ENCODE measurements at places on chromosomes 7 and 10. TPM values are rescaled to one million over a fixed set of nuclear protein-coding genes. Genes with fewer than 3 reads are reported as not detected.

- H3K4me1 ChIP-seq = no peaks in the 10 kb centered on the region
- no peak overlapping the region for H3K27ac ChIP-seq
- no peak overlapping the region for H3K4me3 ChIP-seq
- no peaks in the 10 kb centered on the region for H3K36me3 ChIP-seq
- H3K27me3 ChIP-seq = no peaks in the 10 kb centered on the region
Measured at GRCh38 chr7:82323806-82324205, 119.8 kb downstream of the CACNA2D1 start.

DNA sequence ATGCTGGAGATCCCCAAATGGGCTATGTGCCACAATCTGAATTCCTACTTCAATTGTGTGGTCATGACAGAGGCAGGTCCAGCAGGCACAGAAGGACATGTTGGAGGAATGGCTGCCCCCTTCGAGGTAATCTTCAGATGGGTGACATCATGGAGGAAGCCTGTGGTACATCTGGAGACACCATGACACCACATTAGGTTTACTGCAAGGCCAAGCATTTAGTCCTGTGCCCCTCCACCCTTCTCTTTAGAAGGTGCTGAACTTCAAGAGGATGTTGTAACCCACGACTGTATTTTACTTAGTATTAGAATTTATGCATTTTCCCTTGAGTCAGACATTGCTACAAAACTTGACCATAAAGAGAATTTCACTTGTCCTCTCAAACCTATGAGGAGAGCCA, 75.1 kb upstream of the DDC start:
- no peaks in the 10 kb centered on the region for H3K36me3 ChIP-seq
- H3K4me1 ChIP-seq = no peaks in the 10 kb centered on the region
- DNase-seq = no peak
- no peaks in the 10 kb centered on the region for H3K27me3 ChIP-seq
- no peak overlapping the region for H3K4me3 ChIP-seq

- peak overlapping the region; percentile 8 for H3K27ac ChIP-seq
- H3K4me3 ChIP-seq = peak overlapping the region; percentile 38
- H3K36me3 ChIP-seq = no peaks in the 10 kb centered on the region
- no peaks in the 10 kb centered on the region for H3K27me3 ChIP-seq
- H3K4me1 ChIP-seq = no peaks in the 10 kb centered on the region
- DNase-seq = no peak
Measured at GRCh38 chr7:129169171-129169671, 19.2 kb upstream of the SMO start.

DNA sequence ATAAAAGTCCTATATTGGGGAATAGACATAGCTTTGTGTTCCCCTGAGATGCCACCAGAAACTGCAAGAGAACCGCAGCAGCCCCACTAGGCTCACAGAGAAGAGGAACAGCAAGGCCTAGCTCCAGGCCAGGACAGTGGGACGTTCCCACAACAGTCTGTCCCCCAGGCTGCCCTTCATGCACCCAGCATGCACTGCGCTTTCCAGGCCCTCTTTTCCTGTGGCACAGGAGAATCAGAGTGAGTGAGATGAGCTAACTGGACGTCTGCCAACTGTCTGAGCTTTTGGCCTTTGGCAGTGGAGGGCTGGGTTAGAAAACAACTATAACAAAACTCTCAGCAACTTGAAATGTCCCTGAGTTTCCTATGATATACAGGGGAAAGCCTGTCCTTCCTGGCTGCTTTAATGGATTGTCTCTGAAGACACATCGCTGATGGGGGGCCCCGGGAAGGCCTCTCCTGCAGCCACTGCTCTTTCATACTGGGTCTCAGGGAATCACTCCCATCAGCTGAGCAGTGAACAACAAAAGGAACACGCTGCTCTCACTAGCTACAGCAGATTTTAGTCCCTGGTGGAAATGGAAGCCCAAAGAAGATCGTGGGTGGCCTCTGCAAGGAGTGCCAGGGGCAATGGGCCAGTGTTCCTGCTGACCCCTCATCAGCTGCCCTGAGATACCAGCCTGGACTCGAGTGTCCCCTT, 53.5 kb downstream of the PODXL start:
- H3K27me3 ChIP-seq = no peaks in the 10 kb centered on the region
- peak overlapping the region; percentile 72 for H3K27ac ChIP-seq
- peaks cover 7% of the 10 kb centered on the region for H3K4me1 ChIP-seq
- H3K36me3 ChIP-seq = no peaks in the 10 kb centered on the region
- no peak for DNase-seq

DNA sequence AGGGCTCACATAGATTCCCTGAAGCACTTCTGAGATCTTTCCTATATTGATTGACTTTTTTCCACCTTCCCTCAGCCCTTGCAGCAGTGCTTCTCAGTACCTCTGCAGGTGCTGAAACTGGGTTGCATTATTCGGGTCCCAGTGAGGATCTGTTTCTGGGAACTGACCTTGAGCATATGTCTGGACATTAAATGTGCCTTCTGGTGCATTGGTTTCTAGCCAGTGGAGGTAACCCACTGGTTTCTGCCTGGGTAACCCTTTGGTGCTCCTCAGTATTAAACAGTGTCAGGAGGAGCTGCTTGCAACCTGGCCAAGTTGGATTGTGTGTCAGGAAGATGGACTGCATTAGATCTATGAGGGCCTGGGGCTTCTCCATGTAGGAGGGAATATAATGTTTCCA, 213.3 kb upstream of the KCND2 start:
- H3K4me1 ChIP-seq = no peaks in the 10 kb centered on the region
- H3K27me3 ChIP-seq = no peaks in the 10 kb centered on the region
- no peak overlapping the region for H3K4me3 ChIP-seq
- no peak for DNase-seq

- no peaks in the 10 kb centered on the region for H3K36me3 ChIP-seq
- DNase-seq = no peak
- no peaks in the 10 kb centered on the region for H3K27me3 ChIP-seq
- peak overlapping the region; percentile 86 for H3K27ac ChIP-seq
Measured at GRCh38 chr7:98107313-98107721, 655 bp downstream of the LMTK2 start.

ZFAND2A gene
- total RNA-seq = 31.9 TPM

FAM149B1 gene
- total RNA-seq = 19.7 TPM

TUBAL3 gene
- total RNA-seq = not detected

ERVW-1 gene
- not detected for total RNA-seq

TCERG1L gene
- under 0.01 TPM for total RNA-seq
